ENCODE measurements at places on chromosomes 7 and 10.

- no peak overlapping the region for H3K27ac ChIP-seq
- H3K27me3 ChIP-seq, result peaks cover 21% of the 10 kb centered on the region
- H3K36me3 ChIP-seq, result no peaks in the 10 kb centered on the region
- no peak overlapping the region for H3K4me3 ChIP-seq
Observed at GRCh38 chr10:35639021-35639727, 2.9 kb downstream of the FZD8 start.

DNA sequence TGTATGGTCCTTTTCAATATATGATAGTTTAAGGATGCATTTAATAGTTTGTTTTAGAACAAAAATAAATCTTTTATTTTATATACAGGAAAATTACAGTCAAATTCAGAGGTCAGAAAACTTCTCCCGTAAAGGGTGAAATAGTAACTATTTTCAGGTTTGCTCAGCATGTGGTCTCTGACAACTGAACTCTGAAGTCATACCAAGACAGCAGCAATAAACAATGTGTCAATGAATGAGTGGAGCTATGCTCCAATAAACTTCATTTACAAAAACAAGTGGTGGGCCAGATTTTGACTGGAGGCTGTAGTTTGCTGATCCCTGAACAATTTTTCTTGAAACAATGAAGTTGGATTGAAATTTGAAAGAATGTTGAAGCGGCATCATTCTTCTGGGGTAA, 123.6 kb downstream of the ZNF248 start:
- no peak for DNase-seq
- H3K36me3 ChIP-seq, result no peaks in the 10 kb centered on the region
- H3K4me3 ChIP-seq, result no peak overlapping the region
- H3K27me3 ChIP-seq, result peaks cover 4% of the 10 kb centered on the region
- H3K4me1 ChIP-seq, result peaks cover 26% of the 10 kb centered on the region

GRCh38 chr7:43004082-43004481, 71.9 kb downstream of the MRPL32 start:
- H3K4me3 ChIP-seq, result no peak overlapping the region
- no peak overlapping the region for H3K27ac ChIP-seq
- H3K27me3 ChIP-seq, result peaks cover 4% of the 10 kb centered on the region
- no peak for DNase-seq
- H3K36me3 ChIP-seq, result no peaks in the 10 kb centered on the region
- H3K4me1 ChIP-seq, result peaks cover 8% of the 10 kb centered on the region

DNA sequence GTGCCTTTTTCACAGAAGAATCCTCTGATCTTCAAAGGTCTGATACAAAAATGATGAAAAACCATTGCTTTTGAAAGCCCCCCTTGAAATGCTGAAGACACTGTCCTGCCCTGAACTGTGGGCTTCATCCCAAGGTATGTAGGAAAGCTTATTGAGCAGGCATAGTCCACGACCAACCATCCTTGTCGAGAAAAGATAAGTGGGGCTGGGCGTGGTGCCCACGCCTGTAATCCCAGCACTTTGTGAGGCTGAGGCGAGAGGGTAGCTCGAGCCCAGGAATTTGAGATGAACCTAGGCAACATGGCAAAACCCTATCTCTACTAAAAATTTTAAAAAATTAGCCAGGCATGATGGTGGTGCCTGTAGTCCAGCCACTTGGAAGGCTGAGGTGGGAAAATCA, 25.6 kb downstream of the TACR2 start:
- peaks cover 33% of the 10 kb centered on the region for H3K36me3 ChIP-seq
- no peak overlapping the region for H3K4me3 ChIP-seq
- no peak overlapping the region for H3K27ac ChIP-seq
- DNase-seq, result no peak

DNA sequence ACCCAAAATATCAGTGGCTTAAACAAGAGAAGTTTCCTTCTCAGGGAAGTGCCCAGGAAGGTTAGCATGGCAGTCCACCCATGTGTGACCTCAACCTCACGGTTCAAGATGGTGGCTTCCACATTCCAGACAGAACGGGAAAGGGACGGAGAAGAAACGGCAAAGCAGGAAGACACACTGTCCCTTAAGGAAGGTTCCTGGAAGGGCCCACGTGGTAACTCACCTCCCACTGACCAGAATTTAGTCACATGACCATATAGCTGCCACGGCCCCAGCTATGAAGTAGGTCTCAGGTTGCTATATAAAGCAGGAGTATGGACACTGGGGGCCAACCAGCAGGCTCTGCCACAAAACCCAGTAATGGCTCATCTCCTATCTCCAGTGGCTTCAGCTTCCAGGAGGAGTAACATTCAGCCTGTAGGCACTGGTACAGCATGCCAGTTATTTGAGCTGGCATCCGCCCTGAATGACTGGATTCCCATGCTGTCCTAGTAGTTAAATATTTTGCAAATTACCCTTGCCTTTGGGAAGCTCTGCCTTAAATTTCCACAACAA, 278.5 kb upstream of the KLF14 start:
- H3K27ac ChIP-seq, result peak overlapping the region; percentile 89
- peaks cover 33% of the 10 kb centered on the region for H3K36me3 ChIP-seq
- H3K4me1 ChIP-seq, result peaks cover 96% of the 10 kb centered on the region
- H3K27me3 ChIP-seq, result peaks cover 5% of the 10 kb centered on the region
- peak; percentile 70 for DNase-seq
- H3K4me3 ChIP-seq, result peak overlapping the region; percentile 77

- no peaks in the 10 kb centered on the region for H3K27me3 ChIP-seq
- no peak overlapping the region for H3K4me3 ChIP-seq
- DNase-seq, result no peak
- no peak overlapping the region for H3K27ac ChIP-seq
- no peaks in the 10 kb centered on the region for H3K4me1 ChIP-seq
- no peaks in the 10 kb centered on the region for H3K36me3 ChIP-seq
Observed at GRCh38 chr7:109076396-109076972, 506.8 kb downstream of the DNAJB9 start.

- peaks cover 61% of the 10 kb centered on the region for H3K4me1 ChIP-seq
- H3K4me3 ChIP-seq, result peak overlapping the region; percentile 88
- H3K27me3 ChIP-seq, result no peaks in the 10 kb centered on the region
- peak overlapping the region; percentile 97 for H3K27ac ChIP-seq
Observed at GRCh38 chr7:76293407-76293901, 9.0 kb upstream of the HSPB1 start.

GRCh38 chr10:14039968-14040668, 290.6 kb downstream of the FRMD4A start:
- H3K27me3 ChIP-seq, result no peaks in the 10 kb centered on the region
- DNase-seq, result peak; percentile 86
- peak overlapping the region; percentile 63 for H3K27ac ChIP-seq
- H3K36me3 ChIP-seq, result no peaks in the 10 kb centered on the region
- peaks cover 28% of the 10 kb centered on the region for H3K4me1 ChIP-seq

DNA sequence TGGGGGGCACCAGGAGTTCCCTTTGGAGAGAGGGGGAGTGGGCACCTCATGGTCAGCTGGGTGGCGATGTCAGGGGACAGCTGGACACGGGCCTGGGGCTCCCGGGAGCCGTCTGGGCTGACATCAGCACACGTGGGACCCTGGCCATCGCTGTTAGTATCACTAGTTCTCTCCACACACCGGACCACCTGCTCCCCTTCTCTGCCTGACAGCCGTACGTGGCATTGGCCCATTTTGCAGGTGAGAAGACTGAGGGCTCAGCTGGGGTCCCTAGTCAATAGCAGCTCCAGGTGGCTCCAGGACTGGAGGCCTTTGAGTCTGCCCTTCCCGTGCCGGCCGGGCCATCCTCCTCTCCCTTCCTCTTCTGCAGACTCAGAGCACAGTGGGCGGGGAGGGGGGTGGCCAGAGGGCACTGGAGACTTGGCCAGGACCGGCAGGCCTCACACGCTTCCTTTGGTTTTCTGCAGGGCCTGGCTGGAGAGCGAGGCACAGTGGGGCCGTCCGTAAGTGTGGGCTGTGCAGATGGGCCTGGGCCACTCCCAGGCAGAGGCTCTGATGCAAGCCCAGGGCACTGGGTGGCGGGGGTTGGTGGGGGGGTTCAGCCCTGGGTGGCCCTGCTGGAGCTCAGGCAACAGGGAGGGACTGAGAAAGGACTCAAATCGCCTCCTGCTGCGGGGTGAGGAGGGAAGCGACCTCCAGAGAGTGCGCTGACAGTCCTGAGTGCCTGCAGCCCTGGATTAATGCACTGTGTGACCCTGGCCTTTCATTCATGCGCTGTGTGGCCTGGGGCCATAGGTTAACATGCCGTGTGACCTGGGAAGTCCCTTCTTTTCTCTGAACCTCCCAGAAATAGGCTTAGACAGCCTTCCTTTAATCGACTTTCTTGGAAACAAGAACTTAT, 78.2 kb downstream of the MYL10 start:
- no peaks in the 10 kb centered on the region for H3K36me3 ChIP-seq
- no peaks in the 10 kb centered on the region for H3K4me1 ChIP-seq
- H3K27me3 ChIP-seq, result peaks cover 14% of the 10 kb centered on the region
- H3K27ac ChIP-seq, result no peak overlapping the region
- no peak overlapping the region for H3K4me3 ChIP-seq

DNA sequence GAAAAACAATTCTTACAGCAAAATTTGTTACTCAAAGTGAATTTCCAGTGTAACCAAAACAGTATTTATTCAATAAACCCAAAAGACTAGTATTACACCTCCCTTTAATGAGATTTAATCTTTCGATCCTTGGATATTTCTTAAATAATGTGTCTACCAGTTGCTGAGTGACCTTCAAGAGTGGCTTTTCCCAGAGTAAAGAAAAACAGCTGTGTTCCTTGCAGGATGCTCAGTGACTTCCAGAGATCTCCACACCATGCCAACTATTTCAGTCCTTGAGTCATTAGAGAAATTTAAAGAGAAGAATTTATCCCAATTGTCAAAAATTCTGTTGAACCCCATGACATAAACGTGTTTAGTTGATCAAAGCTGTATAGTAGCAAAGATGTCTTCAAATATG, 44.0 kb downstream of the IMMP2L start:
- peaks cover 18% of the 10 kb centered on the region for H3K36me3 ChIP-seq
- H3K4me3 ChIP-seq, result no peak overlapping the region
- DNase-seq, result no peak
- no peak overlapping the region for H3K27ac ChIP-seq

DNA sequence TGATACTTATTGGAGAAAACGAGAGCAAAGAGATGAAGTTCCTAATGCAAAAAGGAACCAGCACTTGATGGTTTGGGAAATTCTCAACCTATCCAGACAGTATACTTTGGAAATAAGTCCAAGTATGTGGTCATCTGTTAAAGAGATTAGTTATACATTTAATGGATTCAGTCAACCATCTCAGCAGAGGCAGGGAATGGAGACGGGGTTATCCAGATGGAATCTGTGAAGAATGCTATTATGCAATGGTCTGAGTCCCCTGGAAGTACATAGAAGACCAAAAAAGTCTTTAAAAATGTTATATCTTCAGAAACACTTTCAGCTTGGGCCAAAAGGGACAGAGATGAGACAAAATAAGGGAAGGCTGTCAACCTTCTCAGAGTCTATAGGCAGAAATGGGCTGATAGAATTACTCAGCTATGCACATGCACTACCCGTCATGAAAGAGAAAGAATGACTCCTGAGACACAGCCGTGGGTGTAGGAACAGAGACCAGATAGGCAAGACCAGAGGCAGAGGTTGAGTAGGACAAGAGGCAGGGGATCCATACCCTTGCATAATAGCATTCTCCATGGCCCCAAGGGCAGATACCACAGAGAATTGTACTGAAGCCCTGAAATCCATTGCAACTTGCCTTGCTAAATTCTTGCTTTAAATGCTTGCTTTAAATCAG, 738.8 kb upstream of the POT1 start:
- H3K4me3 ChIP-seq, result no peak overlapping the region
- H3K4me1 ChIP-seq, result no peaks in the 10 kb centered on the region
- no peaks in the 10 kb centered on the region for H3K27me3 ChIP-seq
- no peak for DNase-seq

DNA sequence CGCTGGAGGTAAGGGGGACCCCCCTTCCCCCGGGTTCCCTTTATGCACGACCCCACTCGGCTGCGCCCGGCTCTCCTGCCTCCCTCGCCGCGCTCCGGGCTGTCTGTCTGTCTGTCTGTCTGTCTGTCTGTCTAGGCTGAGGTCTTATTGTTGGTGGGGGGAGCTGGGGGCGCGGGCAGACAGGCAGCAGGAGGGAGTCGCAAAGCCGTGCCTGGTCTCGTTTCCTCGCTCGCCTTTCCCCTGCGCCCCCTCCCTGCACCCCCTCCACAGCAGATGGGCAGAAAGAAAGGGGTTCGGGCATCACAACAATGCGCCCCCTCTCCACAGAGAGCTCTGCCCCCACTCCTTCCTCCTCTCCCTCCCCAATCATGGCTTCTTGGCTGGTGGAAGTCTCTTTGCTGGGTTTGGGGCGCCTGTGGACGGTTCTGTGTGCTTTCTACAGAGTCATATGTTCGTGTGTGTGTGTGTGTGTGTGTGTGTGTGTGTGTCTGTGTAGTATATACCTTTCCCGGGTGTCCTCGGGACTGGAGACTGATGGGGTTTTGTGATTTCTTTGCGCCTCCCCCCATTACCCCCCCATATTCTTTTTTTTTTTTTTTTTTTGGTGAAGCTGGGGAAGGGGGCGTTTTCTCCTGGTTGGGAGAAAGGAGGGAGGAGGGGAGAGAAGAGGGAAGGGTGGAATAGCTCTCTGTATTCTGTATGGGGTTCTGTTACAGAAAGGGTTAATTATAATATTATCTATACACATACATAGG, 1.9 kb downstream of the AUTS2 start:
- H3K4me1 ChIP-seq, result no peaks in the 10 kb centered on the region
- no peaks in the 10 kb centered on the region for H3K36me3 ChIP-seq
- no peak overlapping the region for H3K27ac ChIP-seq
- peaks cover 7% of the 10 kb centered on the region for H3K27me3 ChIP-seq
- no peak for DNase-seq
- H3K4me3 ChIP-seq, result peak overlapping the region; percentile 54

DNA sequence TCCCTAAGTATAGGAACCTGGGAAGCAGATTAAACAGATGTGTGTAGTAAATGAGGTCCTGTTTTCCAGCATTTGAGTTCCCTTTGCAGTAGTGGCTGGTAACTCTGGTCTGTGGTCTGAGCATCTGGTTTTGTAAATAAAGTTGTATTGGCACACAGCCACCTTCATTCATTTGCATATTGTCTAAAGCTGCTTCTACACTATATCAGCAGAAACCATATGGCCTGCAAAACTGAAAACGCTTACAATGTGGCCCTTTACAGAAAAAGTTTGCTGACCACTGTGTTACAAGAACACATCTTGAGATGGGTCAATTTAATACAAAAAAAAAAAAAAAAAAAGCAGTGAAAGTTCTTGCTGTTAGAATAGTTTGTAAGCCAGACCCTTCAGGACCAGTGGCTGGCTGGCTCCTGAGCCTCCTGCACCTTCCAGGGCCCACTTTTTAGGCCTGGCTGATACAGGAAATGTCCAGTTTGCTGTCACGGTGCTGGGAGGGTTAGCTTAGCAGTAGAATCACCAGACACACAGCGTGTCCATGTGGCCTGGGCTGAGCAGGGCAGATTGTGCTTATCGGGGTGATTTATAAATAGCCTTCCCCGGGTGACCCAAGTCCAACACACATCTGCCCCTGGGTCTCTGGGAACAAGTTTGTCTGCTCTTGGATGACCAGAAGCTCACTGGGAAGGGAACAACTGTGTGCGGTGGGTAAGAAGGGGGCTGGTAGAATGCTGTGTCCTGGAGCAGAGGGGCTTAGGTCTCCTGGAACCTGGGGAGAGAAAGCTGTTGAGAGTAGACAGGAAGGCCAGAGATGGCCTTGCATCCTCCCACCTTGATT, 1.4 kb downstream of the C10orf71 start:
- H3K27me3 ChIP-seq, result peaks cover 75% of the 10 kb centered on the region
- no peaks in the 10 kb centered on the region for H3K36me3 ChIP-seq
- H3K4me3 ChIP-seq, result no peak overlapping the region
- peaks cover 7% of the 10 kb centered on the region for H3K4me1 ChIP-seq
- H3K27ac ChIP-seq, result no peak overlapping the region
- no peak for DNase-seq

GRCh38 chr10:58266003-58266825, 1.5 kb downstream of the IPMK start:
- peak; percentile 63 for DNase-seq

- no peaks in the 10 kb centered on the region for H3K27me3 ChIP-seq
- no peaks in the 10 kb centered on the region for H3K36me3 ChIP-seq
- H3K4me3 ChIP-seq, result no peak overlapping the region
- no peak overlapping the region for H3K27ac ChIP-seq
Observed at GRCh38 chr10:53406532-53406931, 633.9 kb upstream of the MBL2 start.

Data from HFFc6 (cell line).